CMK (cell line): ENCODE measurements at places on chromosomes 3 and 15.

GRCh38 chr3:65381496-65382010 is 657.2 kb downstream of the MAGI1 start:
- DNase-seq, result no peak

DNA sequence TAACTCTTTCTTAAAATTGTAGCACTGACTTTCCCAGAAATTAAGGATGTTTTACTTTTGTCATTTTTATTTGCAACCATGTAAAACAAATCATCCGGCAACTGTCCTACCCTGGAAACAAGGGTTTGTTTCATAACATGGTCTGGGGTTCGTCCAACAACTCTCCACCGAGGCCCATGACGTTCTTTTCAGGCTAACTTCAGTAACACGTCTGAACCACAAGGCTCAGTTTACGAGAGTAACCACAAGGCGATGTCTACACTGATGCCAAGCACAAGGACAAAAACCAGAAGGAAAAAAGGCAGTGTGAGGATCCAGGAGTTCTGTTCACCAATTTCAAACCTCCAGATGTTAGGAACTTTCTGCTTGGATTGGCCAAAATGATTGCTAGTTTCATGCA is 546.1 kb downstream of the NTRK3 start:
- no peak for DNase-seq

DNA sequence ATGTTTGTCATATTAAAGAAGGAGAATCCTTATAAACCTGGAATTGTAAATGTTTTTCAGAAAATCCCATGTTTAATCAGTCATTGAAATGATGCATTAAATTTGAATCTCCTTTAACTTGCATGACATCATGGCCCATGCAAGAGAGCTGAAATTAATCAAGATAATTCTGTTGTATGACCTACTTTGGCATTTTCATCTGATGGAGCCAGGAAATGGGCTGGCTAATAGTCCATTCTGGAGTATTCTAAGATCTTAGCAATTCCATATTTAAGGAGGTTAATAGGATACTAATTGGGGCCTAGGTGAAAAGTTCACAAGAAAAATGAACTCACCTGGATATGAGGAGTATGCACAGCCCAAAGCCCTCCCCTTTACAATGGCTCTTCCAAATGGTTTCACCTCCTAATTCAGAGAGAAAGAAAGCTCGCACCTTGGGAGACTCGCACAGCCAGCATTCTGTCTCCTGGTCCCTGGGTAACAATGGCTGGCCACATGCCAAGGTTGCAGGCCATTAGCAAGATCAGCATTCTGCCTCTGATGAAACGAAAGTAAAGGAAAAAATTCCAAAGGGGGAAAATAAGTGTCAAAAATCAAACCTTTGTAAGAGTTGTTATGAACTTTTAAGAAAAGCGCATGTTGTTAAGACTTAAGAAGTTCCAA is 786.4 kb downstream of the MCTP2 start:
- DNase-seq, result no peak

- no peak for DNase-seq
These were observed 59.4 kb downstream of the TMEM44 start for GRCh38 chr3:194573680-194574437.

GRCh38 chr3:18989237-18989795 is 159.0 kb upstream of the KCNH8 start:
- DNase-seq, result no peak

DNA sequence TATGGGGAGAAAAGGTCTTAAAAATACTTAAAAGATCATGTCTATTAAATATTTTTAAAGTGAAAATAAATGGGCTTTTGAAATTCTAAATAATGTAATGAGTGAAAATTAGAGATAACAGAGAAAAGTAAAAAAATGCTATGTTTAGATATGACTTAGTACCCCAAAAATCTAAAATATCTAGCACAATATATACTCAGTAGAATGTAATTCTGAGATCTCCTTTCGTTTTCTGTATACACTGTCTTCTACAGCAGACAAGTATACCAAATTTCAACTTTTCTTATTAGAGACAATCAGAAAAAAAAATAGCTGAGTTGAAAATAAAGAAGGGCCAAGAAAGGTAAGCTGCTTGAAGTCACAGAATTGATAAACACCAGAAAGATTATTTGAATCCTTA is 140.8 kb downstream of the ADAM10 start:
- no peak for DNase-seq

DNA sequence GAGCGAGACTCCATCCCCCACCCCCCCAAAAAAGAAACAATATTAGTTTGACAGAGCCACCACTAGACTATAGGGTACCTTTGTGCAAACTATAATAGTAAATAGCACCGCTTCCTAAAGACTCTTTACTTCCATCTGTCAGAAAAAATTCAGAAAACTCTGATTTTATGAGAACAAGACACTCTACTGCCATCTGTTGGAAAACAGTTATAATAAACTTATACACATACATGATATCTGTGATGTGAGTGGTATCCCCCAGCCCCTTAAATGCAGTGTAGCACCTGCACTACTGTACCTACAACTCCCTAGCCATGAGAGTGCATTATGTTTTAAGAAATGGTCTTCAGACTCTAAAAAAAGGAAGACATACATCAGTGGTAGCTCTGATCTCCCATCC is 47.1 kb upstream of the CTDSPL start:
- no peak for DNase-seq

DNA sequence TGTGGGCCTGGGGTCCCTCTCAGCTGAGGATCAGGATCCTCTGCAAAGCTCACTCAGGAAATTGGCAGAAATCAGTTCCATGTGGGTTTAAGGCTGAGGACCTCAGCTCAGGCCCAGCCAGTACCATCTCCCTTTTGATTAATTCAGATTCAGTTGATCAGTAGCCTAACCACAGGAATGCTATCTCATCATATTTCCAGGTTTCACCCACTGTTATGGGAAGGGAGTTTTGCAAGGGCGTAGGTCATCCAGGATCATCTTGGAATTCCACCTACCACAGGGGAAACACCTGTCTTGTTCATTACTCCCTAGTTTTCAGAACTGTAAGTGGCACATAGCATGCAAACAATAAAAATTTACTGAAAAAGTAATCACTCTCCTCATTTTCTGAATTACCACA is 399.5 kb upstream of the CNTN3 start:
- no peak for DNase-seq

- no peak for DNase-seq
These were observed 5.3 kb upstream of the TMEM115 start for GRCh38 chr3:50364573-50365079.

- no peak for DNase-seq
These were observed 110.6 kb upstream of the CHRM5 start for GRCh38 chr15:33857726-33858125.

DNA sequence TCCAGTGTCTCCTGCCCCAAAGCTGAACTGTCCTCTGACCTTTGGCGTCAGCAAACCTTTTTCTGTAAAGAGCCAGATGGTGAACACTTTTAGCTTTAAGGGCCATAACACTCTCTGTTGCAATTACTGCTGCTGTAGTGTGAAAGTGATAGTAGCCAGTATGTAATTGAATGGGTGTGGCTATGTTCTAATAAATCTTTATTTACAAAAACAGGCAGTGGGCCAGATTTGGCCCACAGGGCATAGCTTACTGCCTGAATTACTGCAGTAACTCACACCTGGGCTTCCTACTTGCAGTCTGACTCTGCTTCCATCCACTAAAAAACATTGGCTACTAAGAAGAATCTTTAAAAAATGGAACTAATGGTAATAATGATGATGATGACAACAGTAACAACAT is 68.0 kb upstream of the SLC6A11 start:
- no peak for DNase-seq

- no peak for DNase-seq
These were observed 15.6 kb upstream of the DAG1 start for GRCh38 chr3:49454458-49454857.

DNA sequence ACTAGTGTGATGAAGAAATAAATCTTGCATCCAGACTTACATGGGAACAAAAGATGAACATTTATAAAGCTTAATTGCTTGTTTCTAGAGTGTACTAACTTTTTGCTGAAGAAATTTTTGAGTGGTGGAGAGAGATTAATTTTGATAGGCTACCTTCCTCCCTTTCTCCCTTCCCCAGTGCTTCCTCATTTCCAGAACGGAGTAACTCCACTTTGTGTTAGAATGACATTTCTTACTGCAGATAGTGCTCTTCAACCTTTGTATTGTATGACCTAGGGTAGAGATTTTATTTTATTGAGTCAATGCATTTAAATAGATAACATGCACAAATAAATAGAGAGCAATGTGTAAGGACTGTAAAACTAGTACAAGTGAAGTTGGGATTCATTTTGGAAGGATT is 1.9 kb downstream of the ATP1B3 start:
- DNase-seq, result no peak

DNA sequence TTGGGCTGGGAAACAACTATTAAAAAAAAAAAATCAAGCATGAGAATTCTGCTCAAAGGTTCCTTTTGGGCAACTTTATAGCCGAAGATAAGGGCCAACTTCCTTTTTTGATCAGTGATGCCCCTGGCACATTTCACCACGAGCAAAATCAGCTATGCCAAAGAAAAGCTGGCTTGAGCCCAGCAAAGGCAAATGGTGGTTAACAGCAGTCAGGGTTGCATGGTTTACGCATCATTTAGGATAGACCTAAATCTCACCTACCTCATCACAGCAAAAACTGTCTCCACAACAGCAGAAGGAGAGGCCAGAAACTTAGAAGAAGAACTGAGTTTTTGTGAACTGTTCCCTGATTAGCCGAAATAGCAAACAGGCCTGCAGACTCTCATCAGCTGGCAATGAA is 220.1 kb upstream of the CDIN1 start:
- no peak for DNase-seq
